Activated gamma-delta T cell treated with Interleukin-2 at 50 U/mL for 16 hours (primary cell): ENCODE measurements at places on chromosomes 2 and 18.

DNA sequence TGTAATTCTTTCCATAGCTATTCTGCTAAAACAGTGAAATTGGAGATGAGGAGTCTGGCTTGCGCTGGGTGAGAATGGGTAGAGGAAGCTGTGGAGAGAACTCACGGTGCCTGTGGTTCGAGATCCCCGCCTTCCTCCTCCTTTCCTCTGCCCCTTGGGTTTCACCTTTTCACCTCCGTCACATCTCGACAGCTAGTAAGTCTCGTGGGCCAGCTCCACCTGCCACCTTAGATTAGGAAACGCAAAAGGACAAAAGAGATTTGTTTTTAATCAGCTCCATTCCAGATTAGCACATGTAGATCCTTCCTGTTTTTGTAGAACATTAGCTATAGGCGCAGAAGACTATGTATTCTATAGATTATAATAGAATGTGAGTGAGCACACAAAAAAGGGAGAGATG, 20.6 kb downstream of the TRIB2 start:
- DNase-seq, result no peak

DNA sequence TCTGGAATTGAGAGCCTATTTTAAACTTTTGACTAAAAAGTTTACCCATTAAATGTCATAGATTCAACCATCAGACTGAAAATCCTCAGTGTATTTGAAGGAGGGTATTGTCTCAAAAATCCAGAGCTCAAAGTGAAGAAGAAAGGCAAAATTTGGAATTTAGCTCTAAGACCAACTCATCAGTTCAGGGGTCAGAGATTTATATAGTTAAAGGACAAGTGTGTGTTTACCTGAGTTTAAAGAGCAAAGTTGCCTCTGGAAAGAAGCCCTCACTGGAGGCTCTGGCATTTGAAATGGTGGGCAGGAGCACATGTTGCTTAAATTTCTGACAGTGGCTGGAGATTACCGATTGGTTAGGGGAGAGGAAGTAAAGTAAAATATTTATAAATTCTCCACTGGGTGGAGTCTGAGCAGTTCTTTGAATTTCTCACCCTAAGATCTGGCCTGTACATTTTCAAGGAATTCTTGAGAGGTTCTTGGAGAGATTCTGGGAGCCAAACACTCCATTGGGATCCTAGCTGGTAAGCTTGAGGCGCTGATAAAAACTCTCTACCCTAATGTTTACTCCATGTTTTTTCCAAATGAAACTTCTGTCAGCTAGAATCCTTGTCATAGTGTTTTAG, at the start of gene KYNU:
KYNU (plus strand) TSS at position 449 of the 623 bp plus-strand sequence. CDS start 7,704 bp downstream, outside the sequence.
- no peak for DNase-seq

DNA sequence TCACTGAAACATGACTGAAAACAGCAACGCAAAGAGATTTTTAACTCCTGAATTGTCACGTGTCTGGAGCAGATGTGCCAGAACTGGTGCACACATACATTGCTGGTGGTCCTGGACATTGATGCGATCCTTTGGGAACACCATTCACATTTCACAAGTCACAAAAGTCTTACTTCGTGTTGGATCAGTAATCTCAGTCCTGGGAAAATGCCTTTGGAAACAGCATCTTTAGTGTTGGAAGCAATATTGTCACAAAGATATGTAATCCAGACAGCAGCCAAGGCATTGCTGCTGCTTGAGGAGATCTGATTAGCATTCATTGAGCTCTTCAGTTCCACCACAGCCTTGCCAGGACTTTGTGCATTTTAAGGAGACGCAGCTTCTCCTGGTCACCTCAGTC, 126.2 kb upstream of the SH3BP4 start:
- no peak for DNase-seq

DNA sequence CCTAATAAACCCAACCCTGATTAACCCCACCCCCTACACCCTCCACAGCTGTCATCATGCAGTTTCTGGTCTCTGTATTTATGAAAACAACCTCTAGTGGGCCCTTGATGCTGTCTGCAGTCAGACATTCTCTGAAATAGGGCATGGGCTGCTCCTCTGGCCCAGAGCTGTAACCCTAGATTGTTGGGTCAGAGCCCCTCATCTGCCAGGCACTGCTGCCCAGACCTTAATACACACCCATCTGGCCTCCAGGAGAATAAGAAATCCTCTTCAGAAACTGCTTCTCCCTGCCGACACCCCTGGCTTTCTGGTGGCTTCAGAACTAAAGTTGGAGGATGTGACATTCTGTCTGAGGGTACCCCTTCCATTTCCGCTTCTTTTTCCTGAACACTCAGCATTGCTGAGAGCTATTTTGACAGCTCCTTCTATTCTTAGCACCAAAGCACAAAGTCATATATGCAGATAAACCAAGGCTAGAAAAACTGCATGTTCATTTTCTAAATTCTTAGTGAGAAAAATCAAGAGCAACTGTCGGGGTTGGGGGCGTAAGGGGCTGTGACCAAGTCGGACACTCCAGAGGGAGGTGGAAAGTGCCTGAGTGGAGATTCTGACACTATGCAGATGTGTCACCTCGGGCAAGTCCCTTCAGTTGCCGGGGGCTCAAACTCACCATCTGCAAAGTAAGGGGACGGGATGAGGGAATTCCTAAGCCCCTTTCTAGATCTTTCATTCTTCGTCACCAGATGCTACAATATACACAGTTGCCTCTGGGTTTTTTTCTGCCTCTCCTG, 28.7 kb downstream of the SRSF7 start:
- no peak for DNase-seq

DNA sequence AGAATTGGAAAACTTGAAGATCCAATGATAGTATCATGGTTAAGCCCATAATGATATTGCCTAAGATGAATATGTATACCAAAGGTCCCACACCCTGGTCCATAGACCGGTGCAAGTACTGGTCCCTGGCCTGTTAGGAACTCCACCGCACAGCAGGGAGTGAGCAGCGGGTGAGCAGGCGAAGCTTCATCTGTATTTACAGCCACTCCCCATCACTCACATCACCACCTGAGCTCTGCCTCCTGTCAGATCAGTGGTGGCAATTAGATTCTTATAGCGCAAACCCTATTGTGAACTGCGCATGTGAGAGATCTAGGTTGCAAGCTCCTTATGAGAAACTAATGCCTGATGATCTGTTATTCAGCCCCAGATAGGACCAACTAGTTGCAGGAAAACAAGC, 402.4 kb downstream of the EPHA4 start:
- DNase-seq, result no peak

DNA sequence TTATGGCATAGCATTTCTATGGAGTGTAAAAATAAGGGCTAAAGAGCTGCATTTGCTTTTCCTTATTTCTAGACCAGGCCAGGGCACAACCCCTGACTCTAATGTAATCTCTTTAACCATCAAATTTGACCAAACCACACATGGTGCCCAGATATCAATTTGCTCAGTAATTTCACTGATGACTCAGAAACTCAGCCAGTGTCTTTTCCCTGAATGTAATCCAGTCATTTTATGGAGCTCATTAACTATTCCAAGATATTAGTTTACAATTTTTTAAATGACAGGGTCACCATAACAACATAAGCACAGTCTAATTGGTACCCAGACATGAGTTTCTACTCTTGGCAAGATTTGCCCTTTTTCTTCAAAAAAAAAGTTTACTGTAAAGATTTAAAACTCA, 270.8 kb upstream of the AGAP1 start:
- DNase-seq, result no peak

DNA sequence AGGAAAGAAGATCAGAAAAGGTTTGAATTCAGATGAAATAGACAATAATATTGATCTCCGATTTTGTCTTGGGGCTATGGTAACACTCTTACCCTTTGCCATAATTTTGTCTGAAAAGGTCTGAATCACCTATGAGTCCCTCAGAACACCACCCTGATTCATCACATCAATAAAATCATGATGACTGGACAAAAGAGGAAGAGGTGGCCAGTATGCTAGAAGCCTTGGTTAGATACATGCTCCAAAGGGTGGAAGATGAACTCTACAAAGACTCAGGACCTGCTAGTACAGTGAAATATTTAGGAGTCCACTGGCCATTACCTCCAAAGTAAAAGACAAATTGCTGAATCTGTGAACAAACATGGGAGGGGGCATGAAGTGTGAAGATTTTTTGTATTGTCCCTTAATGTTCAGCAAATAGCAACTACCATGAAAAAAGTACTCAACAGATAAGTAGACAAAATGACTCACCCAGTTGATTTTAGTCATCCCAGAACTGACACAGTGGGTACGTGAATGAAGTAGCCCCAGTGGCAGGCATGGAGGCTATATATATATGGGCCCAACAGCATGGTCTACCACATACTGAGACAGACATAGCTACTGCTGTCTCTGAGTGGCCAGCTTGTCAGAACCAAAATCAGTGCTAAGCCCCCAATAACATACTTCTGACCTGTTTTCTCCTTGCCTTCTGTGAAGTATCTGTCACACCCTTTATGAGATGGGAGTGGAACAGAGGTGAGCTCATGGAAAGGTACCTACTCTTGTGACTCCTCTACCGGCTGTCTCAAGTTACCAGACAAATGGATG, 36.5 kb upstream of the GLS start:
- DNase-seq, result no peak

DNA sequence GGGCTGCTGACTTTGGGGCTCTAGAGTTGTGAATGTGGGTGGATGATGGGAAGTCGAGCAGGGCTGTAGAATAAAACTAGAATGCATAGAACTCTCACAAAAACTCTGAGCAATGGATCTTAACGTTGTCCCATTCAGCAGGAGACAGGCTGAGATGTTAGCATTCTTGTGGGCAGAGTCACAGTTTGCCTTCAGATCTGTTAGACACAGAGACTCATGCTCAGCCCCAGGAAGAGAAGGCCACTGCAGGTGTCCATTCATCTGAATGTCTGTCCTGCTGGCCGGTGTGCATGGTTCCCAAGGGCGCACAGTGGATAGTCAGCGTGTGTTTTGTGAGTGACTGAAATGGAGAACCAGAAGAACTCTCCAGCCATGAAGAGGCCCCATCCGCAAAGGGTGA, 111.3 kb downstream of the TSN start:
- DNase-seq, result no peak

DNA sequence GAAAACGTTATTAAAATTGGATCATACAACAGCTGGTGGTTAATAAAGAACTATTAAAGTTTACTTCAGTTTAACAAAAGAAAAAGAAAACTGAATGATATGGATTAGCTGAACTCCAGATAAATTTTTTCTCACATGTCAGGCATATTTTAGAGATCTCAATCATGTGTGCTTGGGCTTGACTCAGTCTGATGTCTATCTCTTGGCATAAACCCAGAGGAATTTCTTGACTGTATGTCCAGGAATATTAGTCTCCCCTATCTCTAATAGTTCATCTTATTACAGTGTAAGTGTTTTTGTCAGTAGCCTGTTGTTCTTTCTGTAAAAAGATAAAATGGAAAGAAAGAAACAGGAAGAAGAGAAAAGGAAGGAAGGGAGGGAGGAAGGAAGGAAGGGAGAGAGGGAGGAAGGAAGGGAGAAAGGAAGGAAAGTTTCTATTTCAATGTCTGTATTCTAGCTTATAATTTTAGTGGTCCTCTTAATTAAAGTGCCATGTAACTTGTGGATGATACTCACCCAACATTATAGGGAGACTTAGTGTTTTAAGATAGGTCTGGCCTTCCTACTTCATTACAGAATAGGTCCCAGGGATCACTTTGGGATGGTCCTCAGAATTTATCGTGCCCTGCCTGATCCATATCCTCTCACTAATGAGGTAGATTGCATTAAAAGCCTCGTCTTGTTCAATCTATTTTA, 99.7 kb upstream of the UGP2 start:
- DNase-seq, result no peak

DNA sequence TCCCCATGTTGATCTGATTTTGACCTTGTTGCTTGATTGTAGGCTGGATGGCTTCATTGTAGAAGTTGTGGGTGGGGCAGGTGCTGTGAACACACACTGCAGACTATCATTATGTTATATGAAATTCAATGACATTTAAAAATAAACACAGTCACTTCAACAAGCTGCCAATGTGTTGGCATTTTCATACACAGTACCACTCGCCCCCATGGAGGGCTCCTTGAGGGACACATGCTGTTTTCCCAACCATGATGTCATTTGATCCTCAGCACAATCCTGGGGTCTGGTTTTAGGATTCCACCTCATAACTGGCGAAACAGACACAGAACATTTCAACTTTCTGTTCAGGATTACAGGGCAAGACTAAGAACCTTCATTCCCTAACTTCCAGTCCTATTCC, 86.9 kb downstream of the ZCCHC2 start:
- no peak for DNase-seq

GRCh38 chr2:220127876-220128275, 500.4 kb downstream of the SLC4A3 start:
- DNase-seq, result no peak

DNA sequence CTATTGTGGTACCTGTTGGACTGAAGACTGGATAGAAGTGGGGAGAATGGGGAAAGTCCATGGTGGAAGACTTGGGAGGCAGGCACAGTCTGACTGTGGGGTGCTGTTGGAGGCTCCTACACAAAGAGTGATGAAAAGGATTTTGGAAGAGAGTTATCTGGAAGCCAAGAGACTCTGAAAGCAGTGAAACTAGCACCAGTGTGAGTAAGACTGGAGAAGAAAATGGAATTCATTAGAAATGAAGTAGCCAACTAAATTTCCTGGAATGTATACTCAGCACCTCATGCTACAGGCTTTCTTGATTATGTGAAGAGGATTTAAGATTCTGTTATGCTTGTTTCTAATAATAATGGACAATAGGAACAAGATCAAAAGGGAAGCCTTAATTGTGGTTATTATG, 27.7 kb downstream of the ELP2 start:
- no peak for DNase-seq

DNA sequence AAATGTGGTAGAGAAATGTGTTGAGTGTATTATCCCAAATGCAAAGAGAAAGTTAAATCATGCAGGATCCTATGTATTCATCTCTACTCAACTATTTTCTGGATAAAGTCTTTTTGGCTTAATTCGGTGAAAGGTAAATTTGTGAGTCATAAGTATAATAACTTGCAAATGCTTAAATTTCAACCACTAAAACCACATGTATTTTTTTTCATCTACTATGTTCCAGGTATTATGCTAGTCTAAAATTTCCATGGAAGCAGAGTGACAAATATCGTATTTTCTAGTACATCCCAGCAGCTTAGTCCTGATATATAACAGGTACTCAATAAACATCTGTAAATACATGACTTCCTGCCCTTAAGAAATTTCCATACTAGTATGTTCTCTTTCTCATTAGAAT, 6.2 kb downstream of the ALS2 start:
- no peak for DNase-seq

DNA sequence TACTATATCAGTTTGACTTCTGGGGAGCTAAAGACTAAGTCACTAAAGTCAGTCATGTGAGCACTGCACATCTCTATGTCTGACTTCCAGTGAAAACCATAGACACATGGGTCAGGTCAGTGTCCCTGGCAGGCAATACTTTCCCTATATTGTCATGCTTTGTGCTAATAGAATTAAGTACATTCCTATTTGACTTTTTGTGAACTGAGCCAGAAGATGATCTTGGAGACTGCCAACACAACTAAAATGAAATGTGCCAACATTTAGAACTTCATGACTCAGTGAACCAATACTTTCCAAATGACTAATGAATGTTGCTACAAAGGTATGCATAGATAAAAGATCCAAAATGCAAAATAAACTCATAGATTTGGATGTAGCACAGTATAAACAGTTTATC, 820.8 kb upstream of the FAM98A start:
- no peak for DNase-seq
